Naive thymus-derived CD8-positive, alpha-beta T cell (primary cell): ENCODE measurements at places on chromosomes 7 and 10. TPM values are rescaled to one million over a fixed set of nuclear protein-coding genes. Genes with fewer than 3 reads are reported as not detected.

The TDRD1 gene
- 0.11 TPM for total RNA-seq

The TMEM176A gene
- total RNA-seq = 0.88 TPM

The DNAJB12 gene
- total RNA-seq = 27.9 TPM

The AKR1B1 gene
- total RNA-seq = 134 TPM

The AGMO gene
- total RNA-seq = not detected

The METTL2B gene
- 29.2 TPM for total RNA-seq

The KLLN gene
- 1.4 TPM for total RNA-seq

The LSM8 gene
- total RNA-seq = 63.5 TPM

The NXPH1 gene
- not detected for total RNA-seq

The BUD31 gene
- total RNA-seq = 74.6 TPM

The KIAA1549 gene
- 0.47 TPM for total RNA-seq

The CFAP70 gene
- 9.0 TPM for total RNA-seq

The FOXI2 gene
- not detected for total RNA-seq

The FRMD4A gene
- total RNA-seq = not detected

The C7orf57 gene
- not detected for total RNA-seq

The ATOH7 gene
- total RNA-seq = not detected

The EBLN1 gene
- not detected for total RNA-seq

The CNNM1 gene
- 0.55 TPM for total RNA-seq

The ENTPD1 gene
- total RNA-seq = 1.4 TPM

The C10orf143 gene
- total RNA-seq = 19.6 TPM

The TBC1D12 gene
- total RNA-seq = not detected

The BUD23 gene
- total RNA-seq = 69.7 TPM

The NEUROD6 gene
- not detected for total RNA-seq
